ENCODE measurements at places on chromosomes 1 and 21.

GRCh38 chr1:174775621-174776020 is 224.1 kb upstream of the CACYBP start:
- DNase-seq: no peak

- peak; percentile 64 for DNase-seq
Observed at GRCh38 chr1:107139833-107140702, 771 bp upstream of the NTNG1 start.

DNA sequence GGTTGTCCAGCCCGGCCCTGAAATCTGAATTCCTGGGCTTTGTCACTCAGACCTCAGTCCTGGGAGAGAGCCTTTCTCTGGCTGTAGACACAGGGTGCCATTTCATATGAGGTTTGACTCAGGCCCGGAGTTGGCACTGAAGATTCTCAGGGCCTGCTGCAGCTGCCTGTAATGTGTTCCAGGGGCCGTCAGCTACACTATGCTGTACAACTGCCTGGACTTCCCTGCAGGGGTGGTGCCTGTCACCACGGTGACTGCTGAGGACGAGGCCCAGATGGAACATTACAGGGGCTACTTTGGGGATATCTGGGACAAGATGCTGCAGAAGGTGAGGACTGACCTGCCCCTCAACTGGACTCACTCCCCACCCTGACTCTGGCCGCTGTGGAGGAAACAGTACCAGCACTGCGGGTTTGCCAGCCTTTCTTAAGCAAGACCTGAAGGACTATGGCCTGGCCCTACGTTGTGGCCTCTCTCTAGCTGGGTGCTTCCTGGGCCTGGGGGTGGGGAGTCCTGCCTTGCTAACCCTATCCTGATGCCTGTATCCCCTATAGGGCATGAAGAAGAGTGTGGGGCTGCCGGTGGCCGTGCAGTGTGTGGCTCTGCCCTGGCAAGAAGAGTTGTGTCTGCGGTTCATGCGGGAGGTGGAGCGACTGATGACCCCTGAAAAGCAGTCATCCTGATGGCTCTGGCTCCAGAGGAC is 18.9 kb downstream of the FAAH start:
- no peak for DNase-seq

DNA sequence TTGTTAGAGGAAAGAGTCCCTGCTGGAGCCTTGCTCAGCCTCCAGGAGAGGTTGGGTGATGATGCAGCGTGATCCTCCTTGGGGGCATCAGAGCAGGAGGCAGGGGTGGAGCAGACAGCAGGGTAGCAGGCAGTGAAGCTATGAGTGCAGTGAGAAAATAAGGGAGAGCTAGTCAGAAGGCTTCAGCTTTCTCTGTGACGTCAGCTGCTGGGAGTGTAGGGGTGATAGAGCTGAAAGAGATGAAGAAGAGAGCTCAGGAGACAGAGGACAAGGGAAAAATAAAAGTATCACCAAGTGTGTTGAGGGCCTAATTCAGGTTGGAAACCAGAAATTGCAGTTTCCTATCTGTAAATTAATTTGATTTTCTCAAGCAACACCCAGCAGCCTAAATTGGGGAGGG is 2.2 kb upstream of the ADAM30 start:
- DNase-seq: no peak

GRCh38 chr1:33228935-33229487 is 27.3 kb upstream of the ZNF362 start:
- DNase-seq: peak; percentile 89

DNA sequence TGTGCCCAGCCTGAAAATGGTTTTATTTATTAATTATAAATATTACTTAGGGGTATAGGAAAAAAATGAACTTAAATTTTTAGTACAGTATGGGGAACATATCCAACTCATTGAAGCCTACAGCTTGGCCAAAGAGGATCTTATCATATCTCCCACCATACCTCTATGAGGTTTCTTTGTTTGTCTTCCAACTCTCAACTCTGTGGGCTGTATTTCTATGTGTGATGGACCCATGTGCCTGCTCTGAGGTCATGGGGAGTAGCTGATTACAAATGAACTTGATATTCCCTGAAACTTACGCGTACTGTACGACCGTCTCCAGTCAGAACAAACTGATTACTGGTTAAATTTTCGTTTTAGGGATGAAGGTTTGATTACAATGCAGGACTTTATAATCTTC is 41.4 kb upstream of the PODN start:
- DNase-seq: no peak

GRCh38 chr1:50704126-50704525 is 255.9 kb downstream of the FAF1 start:
- no peak for DNase-seq

GRCh38 chr21:45328198-45329091 is 40.8 kb upstream of the POFUT2 start:
- no peak for DNase-seq

- DNase-seq: no peak
Observed at GRCh38 chr1:231603598-231604275, 22.9 kb upstream of the DISC1 start.

DNA sequence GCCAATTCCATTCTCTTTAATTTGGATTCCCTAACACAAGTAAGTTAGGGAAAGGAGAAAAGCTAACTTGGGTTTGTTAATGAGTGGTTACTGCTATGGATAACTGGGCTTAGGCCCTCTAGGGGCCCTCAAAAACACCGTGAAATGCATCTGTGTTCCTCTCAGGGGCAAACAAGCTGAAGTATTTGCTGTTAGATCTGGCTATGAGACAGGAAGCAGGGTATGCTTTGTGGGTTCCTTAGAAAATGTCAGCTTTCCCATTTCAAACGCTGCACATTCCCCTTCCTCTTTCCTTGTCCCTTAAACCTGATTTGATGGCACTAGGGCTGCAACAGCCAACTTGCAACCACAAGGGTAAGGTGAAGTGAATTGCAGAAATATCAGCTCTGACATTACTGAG is 5.7 kb upstream of the CAP1 start:
- no peak for DNase-seq

- no peak for DNase-seq
Observed at GRCh38 chr1:106022312-106022902, 1034.1 kb upstream of the PRMT6 start.

GRCh38 chr1:42676534-42677087 is 5.6 kb upstream of the YBX1 start:
- no peak for DNase-seq

- DNase-seq: no peak
Observed at GRCh38 chr1:57976216-57976615, 552.4 kb upstream of the DAB1 start.

DNA sequence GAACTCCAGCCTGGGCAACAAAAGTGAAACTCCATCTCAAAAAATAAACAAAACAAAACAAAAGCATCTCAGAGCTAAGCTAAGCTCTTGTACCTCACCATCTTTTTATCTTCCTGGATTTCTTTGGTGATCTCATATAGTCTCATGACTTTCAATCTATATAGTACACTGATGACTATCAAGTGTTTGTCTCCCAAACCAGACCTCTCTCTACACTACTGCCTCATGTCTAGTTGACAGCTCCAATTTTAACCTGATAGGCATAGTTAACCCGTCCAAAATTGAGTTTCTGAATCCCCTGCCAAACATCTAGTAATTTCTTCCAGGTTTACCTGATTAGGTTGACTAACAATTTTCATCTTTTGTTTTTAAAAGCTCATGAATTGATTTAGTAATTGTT is 151.7 kb downstream of the COP1 start:
- DNase-seq: no peak

GRCh38 chr1:151502035-151502700 is 9.0 kb upstream of the CGN start:
- DNase-seq: no peak

GRCh38 chr1:58783090-58783992 is 506 bp downstream of the JUN start:
- DNase-seq: no peak

DNA sequence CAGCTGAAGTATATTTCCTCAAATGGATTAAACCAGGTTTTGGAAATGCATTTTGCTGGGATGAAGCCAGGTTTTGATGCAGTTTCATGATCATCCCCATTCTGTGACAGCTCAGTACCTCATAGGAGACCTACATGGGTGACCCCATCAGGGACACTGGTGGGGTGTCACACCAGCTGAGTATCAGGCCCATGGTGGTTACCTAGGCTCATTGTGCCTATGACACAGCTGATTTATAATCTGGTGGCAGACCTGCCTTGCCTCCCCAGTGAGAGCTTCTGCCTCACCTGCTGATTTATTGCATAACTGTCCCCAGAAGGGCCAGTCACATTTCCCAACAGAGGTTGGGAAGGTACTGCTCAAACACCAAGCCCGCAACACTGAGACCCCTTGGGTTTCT is 3.8 kb downstream of the NCF2 start:
- no peak for DNase-seq

DNA sequence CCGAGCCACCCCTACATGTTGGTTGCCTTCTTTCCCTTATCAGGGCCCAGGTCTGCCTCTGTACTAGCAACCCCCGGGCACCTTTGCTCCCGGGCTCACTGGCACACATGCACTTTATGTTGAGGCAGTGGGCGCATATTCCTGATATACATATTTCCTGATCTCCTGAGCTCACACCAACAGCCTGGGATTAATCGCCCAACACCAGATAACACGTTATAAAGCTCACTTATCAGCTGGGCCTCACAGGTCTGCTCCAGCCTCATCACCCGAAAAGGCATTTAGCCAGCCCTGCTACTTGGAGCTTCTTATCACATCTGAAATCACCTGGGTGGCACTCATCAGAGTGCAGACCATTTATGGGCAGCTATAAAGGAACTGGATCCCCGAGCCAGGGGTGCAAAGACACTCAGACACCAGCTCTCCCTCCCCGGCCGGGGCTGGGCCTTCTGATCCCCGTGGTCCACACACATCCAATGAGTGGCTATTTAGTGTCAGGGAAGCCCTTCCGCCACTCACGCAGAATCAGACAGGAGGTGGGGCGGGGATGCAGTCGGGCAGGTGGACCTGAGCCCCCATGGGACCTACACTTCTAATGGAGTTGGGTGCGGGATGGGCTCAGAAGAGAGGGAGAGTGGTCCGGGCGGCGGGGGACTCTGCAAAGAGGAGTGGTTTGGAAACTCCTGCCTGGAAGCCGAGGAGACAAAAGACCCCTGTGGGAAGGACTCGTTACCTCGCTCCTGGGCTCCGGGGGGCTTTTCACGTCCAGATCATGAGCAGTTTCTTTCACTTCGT is 21.6 kb downstream of the RIPK4 start:
- DNase-seq: no peak

GRCh38 chr1:111965781-111966443 is 23.6 kb downstream of the KCND3 start:
- no peak for DNase-seq

GRCh38 chr21:31647650-31648049 is 11.8 kb upstream of the SOD1 start:
- DNase-seq: no peak

DNA sequence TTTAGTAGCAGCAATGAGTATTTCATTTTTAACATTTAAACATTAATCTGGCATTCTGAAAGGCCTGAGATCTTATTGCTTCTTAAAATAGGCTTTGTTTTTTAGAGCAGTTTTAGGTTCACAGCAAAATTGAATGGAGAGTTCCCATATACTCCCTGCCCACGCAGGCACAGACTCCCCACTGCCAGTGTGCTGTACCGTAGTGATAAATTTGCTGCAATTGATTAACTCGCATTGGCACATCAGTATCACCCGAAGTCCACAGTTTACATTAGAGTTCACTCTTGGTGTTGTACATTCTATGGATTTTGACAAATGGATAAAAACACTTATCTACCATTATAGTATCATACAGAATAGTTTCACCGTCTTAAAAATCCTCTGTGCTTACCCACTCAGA is 71.8 kb upstream of the ERRFI1 start:
- no peak for DNase-seq

DNA sequence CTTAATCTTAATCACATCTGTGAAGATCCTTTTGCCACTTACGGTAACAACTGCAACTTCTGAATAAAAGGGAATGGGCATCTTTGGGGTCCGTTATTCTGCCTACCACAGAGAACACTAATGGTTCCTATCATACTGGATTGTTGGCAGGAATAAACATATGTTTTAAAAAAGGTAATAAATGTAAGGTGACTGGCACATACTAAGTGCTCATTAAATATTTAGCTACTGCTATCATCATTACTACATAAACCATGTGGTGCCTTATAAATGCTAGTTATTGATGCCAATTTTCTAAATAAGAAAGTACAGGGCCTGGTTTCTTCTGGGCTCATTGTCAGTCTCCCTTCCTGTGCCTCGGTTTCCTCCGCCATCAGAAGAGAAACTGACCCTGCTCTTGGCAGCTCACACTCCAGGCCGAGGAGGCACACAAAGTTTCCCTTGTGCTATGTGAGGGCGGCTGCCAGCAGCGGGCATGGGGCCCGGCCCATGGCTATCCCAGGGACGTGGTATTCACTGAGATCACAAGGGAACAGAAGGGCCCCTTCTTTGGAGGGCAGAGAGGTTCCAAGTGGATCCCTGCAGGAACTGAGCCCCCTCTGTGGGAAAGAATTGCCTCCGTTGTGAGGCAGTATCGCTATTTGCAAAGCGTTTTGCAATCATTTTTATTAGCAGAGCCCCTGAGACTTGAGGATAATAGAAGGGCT is 26.2 kb downstream of the NAV1 start:
- DNase-seq: no peak

DNA sequence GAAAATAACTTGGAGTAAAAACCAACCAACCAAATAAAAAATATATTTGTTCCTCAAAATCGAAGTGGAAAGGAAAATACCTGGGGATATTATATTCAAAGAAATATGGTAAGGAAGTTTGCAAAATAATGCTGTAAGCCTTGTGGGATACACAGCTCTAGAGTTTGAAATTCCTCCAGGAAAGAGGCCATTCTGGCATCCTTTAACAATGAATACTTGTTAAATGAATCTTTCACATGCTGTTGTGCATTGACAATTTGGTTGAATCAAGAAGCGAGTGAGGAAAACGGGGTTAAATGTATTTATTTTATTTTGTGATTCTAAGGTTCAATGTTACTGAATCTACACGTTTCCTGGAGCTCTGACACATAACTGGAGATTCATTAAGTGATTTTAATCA is 30.5 kb upstream of the NTNG1 start:
- DNase-seq: peak; percentile 62

GRCh38 chr1:180863158-180863775 is 49.4 kb upstream of the KIAA1614 start:
- peak; percentile 35 for DNase-seq

GRCh38 chr1:105100102-105100501 is 1350.4 kb downstream of the AMY1C start:
- DNase-seq: no peak

GRCh38 chr1:33377756-33378155 is 53.1 kb downstream of the PHC2 start:
- DNase-seq: no peak

Data from fibroblast of skin of left biceps (primary cell).